ENCODE measurements at places on chromosomes 2 and 18.

GRCh38 chr2:237791977-237792727 is 6.4 kb upstream of the RBM44 start:
- DNase-seq: peak; percentile 22

DNA sequence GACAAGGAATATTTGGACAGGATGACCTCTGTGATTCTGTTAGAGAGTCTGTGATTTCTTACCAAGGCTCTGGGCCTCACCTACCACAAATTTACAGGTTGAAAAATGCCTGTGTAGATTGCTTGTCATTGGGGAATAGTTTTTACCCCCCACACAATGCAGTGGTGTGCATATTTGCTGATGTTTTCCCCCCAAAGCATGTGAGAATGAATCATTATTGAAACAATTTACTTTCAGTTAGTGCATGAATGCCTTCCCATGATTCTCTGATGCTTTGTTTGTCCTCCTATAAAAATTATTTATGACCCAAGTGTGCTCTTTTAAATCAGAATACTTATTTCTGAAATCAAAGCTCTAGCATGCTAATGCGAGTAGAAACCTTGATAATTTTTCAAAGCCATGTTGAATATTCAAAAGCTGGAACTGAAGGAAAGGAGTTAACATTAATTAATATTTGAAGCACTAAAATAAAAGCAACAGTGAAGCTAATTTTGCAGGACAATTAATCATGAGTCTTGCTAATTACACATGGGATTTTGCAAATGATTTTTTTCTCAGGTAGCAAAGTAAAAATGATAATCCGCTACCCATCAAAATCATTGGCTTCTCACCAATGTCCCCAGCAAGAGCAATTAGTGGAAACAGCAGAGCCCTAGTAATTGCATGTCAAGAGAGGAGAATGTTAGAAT is 361.2 kb upstream of the HNRNPA3 start:
- DNase-seq: peak; percentile 4

GRCh38 chr2:26692279-26692896 is at the start of gene KCNK3:
Gene KCNK3 (plus strand): TSS chr2:26692722. CDS start chr2:26692876, 154 bp downstream.
- DNase-seq: no peak

- no peak for DNase-seq
Observed at GRCh38 chr2:26534865-26535662, 57.1 kb upstream of the OTOF start.

GRCh38 chr18:23231340-23232021 is 96.2 kb downstream of the CABLES1 start:
- DNase-seq: peak; percentile 98

- DNase-seq: no peak
Observed at GRCh38 chr2:164847291-164847690, 5.7 kb upstream of the COBLL1 start.

- no peak for DNase-seq
Observed at GRCh38 chr2:104870100-104870975, 16.4 kb downstream of the POU3F3 start.

GRCh38 chr2:174059178-174059883 is 94.2 kb upstream of the SP3 start:
- DNase-seq: peak; percentile 94

GRCh38 chr18:10798727-10799550 is 273.1 kb downstream of the NAPG start:
- DNase-seq: peak; percentile 4

GRCh38 chr18:9916077-9916639 is 2.3 kb downstream of the VAPA start:
- no peak for DNase-seq

DNA sequence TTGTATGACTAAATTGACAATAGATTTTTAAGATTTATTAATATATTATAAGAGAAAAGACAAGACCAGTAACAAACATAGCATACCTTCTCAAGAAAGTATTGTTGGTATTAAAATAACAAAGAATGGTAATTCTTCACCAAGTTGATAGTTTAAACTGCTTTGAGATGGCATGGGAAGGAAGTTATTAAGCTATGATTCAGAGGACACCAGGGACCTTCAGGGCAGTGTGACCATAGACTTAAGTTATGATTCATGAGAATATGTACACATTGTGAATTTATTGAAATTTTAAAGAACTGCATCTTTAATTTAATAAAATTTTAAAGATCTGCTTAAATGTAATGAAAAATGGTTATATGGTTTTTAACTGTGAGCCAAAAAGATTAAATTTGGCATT is 205.7 kb downstream of the DSEL start:
- DNase-seq: peak; percentile 71

All from fibroblast of mammary gland (primary cell).